ENCODE measurements at places on chromosomes 6 and 20. TPM values are rescaled to one million over a fixed set of nuclear protein-coding genes. Genes with fewer than 3 reads are reported as not detected.

- DNase-seq = no peak
These were observed 23.1 kb downstream of the ACOT13 start for GRCh38 chr6:24689964-24690363.

DNA sequence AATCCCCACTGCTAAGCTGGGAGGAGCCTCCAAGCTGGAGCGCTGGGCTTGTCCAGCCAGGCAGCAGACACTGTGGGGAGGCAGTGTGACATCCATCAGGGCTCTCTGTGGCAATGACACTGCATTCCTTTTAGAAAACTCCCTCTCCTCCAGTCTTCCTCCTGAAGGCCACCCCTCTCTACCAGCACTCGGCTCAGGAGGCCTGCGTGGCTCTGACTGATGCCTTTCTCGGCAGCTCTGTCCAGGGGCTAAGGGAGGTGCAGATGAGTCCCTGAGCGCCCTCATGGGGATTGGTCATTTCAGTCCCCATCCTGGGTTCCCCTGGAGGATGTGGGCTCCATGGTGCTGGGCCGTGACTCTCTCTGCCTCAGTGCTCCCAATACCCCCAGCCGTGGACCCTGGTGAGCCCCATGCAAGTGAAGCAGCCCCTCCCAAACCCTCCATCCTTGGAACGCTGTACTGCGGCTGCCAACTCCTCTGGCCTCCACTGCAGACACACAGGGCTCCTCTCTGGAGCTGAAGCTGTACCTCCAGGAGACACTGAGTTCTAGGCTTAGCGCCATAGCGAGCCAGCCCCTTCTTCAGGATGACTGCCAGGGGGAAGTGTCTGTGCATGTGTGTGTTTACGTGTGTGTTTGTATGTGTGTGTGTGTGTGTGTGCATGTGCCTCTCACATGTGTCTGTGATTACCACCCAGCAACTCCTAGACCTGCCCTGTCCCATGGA is 209.6 kb downstream of the ERMARD start:
- no peak for DNase-seq

GRCh38 chr6:21264288-21265033 is 329.1 kb upstream of the SOX4 start:
- DNase-seq = no peak

DNA sequence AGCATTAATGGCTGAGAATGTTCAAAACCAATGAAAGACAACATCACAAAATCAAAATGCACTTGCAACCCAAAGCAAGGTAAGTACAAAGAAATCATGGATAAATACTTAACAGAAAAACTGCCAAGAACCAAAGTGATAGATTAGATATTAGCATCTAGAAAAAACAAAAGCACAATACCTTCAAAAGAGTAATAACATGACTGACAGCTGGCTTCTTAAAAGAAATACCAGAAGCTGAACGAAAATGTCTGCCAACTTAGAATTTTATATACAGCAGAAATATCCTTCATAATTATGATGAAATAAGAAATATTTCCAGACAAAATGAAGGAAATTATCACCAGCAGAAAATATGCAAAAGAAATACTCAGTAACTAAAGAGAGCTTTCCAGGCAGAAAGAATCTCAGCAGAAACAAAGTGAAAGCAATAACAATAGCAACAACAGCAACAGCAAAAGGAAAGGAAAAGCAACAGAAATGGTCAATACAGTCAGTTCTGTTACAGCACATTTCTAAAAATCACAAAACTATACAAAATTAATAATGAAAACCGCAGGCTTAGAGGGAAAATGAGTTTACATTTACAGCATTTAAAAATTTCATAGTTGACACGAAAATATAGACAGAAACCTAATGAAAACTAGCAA is 121.5 kb upstream of the MAN1A1 start:
- no peak for DNase-seq

DNA sequence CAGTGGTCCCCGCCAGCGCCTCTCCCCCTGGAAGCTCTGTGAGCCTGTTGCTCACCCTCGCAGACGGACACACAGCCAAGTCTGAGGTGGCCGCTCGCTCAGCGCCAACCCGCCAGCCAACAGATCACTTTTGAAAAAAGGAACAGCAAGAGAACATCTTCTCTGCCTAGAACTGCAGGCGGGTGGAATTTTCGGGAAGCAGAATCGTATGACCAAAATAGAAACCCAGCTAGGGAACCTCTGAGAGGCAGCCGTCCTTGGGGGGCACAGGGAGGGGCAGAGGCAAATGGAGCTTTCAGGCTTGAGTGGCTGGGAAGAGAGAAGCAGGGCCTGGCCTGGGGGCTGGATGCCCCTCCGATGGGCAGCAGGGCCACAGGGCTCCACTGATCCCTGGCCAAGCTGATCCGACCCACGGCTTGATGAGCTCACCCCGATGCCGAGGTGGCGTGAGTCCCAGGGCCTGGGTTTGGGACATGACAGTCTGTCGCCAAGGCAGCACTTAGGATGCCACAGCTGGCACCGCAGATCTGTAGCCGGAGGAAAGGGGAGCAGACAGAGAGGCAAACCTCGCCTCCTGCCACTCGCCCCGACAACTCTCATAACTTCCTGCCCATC is 9.8 kb downstream of the NFATC2 start:
- no peak for DNase-seq

DNA sequence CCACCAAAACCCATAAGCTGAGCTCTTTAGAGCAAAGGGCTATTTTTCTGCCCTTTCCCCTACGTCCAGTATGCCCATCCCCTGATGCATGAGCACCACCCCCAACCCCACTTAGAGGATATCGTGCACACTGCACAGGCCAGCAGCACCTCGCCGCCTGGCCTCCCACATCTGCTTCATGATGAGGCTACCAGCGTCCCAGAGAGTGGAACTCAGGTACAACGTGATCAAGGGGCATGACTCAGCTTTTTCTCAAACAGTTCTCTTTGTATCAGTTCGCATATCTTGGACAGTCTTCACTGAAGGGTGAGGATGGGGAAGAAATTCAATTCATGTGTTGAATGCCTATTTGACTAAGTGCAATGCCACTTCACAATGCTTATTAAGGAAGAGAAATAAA is 81.9 kb upstream of the QKI start:
- DNase-seq = no peak

DNA sequence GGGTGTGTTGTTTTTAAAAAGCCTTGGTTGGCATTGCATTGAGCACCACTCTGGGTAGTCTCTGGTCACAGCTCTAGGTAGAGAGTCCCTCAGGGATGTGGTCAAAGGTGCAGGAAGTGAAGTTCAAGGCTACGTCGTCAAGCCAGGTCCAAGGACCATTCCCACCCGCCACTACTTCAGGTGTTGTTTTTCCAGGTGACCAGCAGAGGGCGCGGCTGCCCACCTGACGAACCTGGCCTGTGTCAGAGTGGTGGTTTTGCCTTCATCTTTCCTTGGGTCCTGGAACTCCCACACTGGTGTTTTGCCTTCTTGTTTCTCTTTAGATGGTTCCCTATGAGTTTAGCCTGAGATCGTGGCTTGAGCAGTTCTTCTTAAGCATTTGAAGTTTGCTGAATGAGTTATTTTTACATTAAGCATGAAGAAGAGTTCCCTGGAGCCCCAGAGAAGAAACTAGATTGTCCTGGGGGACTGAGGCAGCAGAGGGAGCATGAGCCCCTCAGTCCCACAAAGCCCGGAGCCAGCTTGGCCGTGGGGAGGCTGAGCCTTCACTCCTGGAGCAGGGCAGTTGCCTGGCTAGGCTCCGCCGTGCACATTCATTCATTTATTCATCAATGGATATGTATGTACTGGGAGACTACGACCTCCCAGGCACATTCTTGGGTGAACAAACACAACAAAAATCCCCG is 5.6 kb upstream of the PHACTR3 start:
- DNase-seq = peak; percentile 37

- no peak for DNase-seq
These were observed 158.2 kb downstream of the AKAP7 start for GRCh38 chr6:131293472-131293911.

- no peak for DNase-seq
These were observed 248.8 kb downstream of the TFAP2A start for GRCh38 chr6:10166031-10166430.

DNA sequence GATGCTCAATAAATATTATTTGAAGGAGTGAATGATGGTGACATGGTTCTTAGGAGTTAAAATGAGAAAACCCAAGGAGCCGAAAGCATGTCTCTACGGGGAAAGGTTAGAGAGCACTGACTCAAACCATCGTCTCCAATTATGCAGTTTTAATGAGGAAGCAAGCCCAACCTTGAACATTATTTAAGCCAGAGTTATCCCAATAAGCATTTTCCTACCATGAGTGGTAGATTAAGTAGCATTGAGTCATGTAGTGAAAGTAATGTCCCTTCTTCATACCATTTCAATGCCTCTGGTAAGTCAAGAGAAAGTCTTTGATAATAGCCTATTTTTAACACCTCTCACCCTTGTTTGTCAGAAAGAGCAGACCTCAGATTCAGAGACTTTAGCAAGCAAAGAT is 13.5 kb downstream of the TSHZ2 start:
- no peak for DNase-seq

DNA sequence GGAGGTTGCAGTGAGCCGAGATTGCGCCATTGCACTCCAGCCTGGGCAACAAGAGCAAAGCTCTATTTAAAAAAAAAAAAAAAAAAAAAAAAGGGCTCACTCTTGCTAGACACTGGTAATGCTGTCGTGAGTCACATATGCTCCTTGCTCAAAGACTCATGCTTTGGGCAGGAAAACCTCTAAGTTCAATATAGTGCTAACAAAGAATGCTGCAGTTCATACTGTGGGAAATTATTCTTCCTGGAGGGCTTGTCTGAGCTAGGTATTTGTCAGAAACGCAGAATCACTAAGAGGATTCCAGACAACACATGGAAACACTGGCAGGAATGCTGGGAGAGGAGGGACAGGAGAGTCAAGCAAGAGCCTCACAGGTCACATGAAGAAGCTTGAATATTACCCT is 2.3 kb upstream of the LYRM2 start:
- no peak for DNase-seq

The PRSS16 gene
- 96.4 TPM for polyA plus RNA-seq

The UBD gene
- polyA plus RNA-seq = 155 TPM

The SLC22A16 gene
- polyA plus RNA-seq = 1.0 TPM
